ENCODE measurements at places on chromosomes 3 and 15. TPM values are rescaled to one million over a fixed set of nuclear protein-coding genes. Genes with fewer than 3 reads are reported as not detected.

GOLGA8T gene
- not detected for total RNA-seq

LOXL1 gene
- total RNA-seq, result 8.2 TPM

CHAC1 gene
- 81.0 TPM for total RNA-seq

EFL1 gene
- 29.4 TPM for total RNA-seq

NRG4 gene
- 0.85 TPM for total RNA-seq

SLC51B gene
- total RNA-seq, result not detected

GALNT15 gene
- total RNA-seq, result 0.07 TPM

FAN1 gene
- total RNA-seq, result 41.0 TPM

All from nasal cavity respiratory epithelium epithelial cell of viscerocranial mucosa (primary cell).